ENCODE measurements at places on chromosomes 11 and 22.

GRCh38 chr11:90242894-90243416 lies 20.1 kb upstream of the CHORDC1 start:
- DNase-seq: no peak

GRCh38 chr22:39029227-39029626 lies 8.3 kb downstream of the APOBEC3D start:
- DNase-seq: no peak

GRCh38 chr11:35974882-35975589 lies 31.2 kb downstream of the LDLRAD3 start:
- no peak for DNase-seq

DNA sequence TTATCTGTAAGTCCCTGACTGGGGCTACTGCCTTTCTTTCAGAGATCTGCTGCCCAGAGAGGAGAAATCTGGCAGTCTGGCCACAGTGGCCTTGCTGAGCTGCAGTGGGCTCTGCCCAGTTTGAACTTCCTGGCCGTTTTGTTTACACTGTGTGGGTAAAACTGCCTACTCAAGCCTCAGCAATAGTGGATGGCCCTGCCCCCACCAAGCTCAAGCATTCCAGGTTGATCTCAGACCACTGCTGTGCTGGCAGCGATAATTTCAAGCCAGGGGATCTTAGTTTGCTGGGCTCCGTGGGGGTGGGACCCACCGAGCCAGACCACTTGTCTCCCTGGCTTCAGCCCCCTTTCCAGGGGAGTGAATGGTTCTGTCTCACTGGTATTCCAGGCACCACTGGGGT lies 117.5 kb downstream of the TRPC6 start:
- DNase-seq: no peak

- DNase-seq: no peak
Measured at GRCh38 chr11:36421546-36422155, 88.4 kb downstream of the TRAF6 start.

DNA sequence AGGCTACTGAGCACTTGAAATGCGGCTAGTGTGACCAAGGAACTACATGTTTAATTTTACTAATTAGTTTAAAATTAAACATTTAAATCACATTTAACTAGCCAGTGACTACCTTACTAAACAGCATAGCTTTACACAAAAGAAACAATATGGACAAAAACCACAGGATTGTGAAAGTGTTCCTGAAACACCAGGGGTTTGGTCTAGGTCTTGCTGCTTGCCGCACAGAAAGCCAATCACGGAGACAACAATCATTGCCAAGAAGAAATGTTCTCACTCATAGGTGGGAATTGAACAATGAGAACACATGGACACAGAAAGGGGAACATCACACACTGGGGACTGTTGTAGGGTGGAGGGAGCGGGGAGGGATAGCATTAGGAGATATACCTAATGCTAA lies 309.5 kb downstream of the C11orf87 start:
- DNase-seq: no peak

DNA sequence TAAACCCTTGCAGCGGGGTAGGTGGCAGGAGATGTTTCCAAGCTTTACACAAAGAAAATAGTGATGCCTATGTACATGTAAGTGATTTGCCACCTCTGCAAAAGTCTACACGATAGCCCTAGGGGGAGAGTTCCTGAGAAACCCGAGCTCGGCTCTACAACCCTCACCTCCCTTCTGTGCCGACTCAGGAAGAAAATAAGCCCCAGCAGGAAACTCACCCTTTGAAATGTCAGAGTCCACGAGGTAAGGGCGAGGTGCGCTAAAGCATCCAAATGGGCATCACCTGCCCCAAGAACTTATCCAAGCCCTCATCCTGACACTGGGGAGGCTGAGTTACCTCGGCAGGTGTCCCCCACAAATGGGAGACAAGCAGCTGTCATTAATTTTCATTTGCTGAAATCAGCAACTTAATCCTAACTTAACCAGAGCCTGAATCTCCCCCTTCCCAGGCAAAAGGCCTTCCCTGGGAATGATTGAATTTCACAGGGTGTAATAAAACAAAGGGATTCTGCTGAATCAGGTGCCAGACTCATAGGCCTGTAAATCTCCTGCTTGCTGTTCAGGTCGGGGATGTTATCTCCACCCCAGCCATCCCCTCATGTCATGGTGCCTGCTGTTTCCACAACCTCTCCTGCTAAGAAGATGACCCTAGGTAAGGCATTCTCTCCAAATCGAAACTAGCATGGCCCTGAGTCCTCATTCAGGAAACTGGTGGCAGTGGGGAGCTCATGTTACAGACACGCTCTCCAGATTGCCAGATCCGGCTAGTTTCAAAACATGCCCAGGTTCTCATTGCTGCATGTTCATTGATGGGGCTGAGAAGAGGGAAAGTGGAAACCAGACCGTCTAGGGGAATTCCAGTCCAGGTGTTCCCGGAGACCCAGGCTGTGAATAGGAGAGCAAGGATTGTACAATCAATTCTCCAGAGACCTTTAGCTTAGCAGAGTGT lies 105.3 kb upstream of the KIRREL3 start:
- no peak for DNase-seq

DNA sequence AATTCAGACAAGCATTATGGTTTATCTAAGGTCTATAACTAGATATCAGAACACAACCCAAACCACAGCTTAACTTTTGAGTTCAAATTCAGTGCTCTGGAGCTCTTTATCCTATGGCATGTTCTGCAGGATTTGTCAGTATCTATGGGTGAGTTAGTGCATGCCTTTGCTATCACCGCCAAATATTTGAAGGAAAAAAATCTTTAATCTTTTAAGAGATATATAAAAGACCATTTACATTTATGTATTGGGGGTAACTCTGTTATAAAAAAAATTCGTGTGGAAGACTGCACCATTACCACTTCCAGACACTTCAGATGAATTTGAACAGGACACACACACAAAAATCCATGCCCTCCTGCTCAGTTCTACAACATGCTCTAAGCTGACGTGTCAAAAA lies 313.5 kb upstream of the CHORDC1 start:
- no peak for DNase-seq

GRCh38 chr11:60370252-60370810 lies 8.0 kb upstream of the MS4A7 start:
- no peak for DNase-seq

DNA sequence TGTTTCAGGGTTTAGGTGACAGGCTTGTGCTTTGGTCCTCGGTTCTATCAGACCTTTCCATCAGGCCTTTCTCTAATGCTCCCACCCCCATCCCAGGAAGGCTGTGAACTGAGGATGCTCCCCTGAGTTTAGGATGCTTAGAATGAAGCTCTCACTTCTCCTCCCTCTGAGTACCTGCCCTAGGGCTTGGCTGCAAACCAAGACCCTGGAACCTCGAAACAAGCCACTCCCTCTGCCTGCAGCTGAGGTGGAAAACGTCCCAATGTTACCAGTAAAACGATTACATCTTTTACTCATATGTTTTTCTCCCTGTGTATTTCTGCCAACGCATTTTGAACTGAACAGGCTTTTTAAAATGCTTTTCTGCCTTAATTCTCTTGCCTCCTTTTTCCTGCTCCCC lies 54.5 kb upstream of the BMAL1 start:
- no peak for DNase-seq

DNA sequence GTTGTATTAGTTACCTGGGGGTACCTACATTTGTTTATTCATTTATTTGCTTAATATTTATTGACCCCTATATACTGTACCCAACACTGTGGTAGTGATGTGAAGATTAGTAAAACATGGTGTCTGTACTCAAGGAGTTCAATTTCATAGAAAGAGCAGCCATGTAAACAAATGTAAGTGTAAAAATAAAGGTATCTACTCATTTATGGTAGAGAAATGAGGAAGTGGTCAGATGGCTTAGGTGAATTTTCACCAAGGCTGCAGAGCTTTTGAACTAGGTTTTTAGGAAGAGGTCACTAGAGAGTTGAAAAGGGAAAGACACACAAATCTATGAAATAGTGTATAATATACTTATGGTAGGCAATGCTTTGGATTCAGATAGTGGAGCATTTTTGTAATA lies 11.1 kb downstream of the CTR9 start:
- no peak for DNase-seq

DNA sequence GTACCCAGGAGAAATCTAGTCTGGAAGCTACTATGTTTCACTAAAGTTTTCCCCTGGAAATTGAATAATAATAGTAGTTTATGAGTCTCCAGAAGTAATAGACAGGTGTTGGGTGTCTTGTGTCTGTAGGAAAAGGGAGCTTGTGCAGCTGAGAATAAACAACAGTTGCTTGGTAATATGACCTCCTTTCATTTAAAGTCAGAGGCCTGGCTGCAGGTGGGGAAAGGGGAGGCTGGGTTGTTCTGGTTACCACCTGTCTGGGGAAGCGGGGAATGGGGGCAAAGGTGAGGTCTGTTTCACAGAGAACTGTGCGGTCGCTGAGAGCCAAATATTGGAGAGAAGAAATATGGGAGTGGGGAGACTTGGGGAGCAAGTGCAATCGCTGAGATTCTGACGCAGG lies 3.3 kb upstream of the GRAMD1B start:
- DNase-seq: no peak

GRCh38 chr11:76298255-76298654 lies 82.7 kb downstream of the THAP12 start:
- no peak for DNase-seq

- no peak for DNase-seq
Measured at GRCh38 chr22:20413217-20414058, 19.5 kb downstream of the ZNF74 start.

GRCh38 chr11:65390099-65390941 lies 3.9 kb downstream of the FRMD8 start:
- no peak for DNase-seq

DNA sequence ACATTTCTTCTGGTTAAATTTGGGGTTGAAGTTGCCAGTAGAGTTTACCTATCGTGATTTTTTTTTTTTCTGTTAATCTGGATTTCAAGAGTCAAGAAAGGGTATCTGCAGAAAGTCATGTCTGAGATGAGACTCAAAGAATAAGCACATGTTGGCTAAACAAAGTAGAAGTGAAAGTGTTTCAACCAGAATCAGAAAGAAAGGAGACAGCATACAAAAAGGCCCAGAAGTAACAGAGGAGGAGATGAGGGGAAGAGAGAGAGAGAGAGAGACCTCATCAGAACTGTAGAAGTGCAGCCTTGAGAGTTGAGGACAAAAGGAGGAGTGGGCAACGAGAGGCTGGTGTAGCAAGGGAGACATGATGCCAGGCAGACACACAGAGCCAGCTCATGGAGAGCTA lies 54.9 kb downstream of the SVIP start:
- no peak for DNase-seq

- DNase-seq: no peak
Measured at GRCh38 chr11:17603056-17603825, 56.2 kb downstream of the OTOG start.

GRCh38 chr11:12995188-12995587 lies 13.9 kb upstream of the RASSF10 start:
- no peak for DNase-seq

- peak; percentile 83 for DNase-seq
Measured at GRCh38 chr22:31103899-31104694, 3.3 kb downstream of the SELENOM start.

DNA sequence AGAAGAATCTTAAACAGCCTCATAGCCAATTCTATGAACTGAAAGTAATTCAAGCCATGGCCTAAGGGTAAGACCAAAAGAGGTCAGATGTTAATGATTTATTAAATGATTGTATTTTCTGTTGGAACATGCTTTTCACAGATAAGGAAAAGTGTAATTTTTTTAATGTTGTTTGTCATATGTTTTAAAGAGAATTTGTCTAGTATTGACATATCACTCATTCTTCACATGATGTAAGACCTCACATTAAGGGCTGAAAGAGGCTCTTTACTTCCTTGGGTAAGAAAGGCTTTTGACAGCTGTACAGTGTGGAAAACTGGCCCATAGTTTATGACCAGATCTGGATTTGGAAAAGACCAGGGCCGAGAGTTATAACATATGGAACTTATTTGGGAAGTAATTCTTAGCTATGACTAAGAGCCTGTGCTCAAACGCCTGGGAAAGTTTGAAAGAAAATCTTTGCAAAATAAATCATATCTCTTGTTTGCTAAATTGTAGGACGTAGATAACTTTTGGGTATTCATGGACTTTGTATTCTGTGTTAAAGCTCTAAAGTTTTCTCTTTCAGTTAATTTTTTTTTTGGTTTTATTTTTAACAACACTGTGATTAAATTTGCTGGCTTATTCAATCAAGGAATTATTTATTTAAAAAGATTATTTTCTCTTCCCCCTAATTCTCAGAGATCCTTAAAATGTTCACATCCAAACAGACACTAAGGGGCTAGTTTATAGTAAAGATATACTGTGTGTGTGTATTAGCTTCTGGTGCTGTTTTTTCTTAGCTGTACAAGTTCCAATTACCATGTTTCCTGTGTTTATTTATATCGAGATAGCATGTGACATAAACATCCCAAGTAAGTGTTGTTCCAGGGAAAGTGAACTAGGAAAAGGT lies 162.2 kb downstream of the ARHGAP42 start:
- no peak for DNase-seq

DNA sequence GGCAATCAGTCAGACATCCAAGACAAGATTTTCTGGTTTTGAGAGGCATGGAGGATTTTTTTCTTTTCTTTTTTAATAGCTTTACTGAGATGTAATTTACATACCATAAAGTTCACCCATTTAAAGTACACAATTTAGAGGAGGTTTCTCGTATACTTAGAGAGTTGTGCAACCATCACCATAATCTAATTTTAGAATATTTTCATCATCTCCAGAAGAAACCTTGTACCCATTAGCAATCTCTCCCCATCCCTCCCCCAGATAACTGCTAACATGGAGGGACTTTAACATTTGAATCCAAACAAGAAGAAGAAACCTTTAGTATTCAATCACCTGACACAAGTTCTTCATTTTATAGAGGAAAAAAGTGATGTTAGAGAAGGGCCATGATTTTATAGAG lies 83.6 kb downstream of the CLPB start:
- no peak for DNase-seq

DNA sequence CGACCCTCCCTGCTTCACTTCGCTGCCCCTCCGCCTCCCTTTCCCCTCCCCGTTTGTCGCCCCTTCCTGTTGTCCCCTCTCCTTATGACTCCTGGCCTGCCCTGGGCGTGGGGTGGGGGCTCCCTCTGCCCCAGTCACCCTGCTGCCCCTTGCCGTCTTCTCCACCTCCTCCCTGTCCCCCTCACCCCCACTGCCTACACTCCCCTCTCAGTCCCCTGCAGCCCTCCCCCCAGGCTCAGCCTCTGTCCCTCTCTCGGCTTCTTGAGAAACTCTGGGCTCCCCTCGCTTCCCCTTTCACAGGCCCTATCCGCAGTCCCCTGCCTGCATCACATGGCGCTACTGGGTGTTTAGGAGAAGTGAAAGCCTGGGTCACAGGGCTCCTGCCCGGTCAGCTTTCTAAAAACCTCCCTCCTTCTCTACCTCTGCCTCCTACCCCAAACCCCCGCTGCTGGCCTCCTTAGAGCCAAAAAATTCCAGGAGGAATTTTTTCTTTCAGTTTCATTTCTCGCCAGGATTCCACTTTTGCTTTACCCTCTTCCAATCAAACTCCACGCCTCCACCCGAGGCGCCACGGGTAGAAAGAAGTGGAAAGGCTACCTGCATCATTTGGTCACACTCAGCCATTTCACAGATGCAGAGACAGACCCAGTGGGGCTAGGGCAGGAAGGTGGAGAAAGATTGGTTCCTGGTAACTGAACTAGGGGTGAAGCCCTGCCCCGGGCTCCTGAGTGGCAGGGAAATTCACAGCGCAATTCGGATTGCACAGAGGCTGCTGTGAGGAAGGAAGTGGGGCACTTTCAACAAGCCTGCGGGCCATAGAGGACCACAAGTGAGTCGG lies at the start of gene SLC15A3:
SLC15A3 (minus strand) TSS at position 273 of the 838 bp plus-strand sequence. CDS start 625 bp downstream, outside the sequence.
- DNase-seq: peak; percentile 57

GRCh38 chr11:13928566-13929251 lies 33.8 kb upstream of the SPON1 start:
- no peak for DNase-seq

- DNase-seq: no peak
Measured at GRCh38 chr11:100715165-100715761, 28.2 kb downstream of the ARHGAP42 start.

GRCh38 chr11:124740277-124740882 lies 638 bp downstream of the NRGN start:
- no peak for DNase-seq

Measured in uterus (tissue), 4 donors.